ENCODE measurements at places on chromosomes 3 and 15.

GRCh38 chr3:98814817-98815420, 51.8 kb downstream of the ST3GAL6 start:
- DNase-seq = no peak

- no peak for DNase-seq
Measured at GRCh38 chr15:27824841-27825422, 274.2 kb downstream of the OCA2 start.

DNA sequence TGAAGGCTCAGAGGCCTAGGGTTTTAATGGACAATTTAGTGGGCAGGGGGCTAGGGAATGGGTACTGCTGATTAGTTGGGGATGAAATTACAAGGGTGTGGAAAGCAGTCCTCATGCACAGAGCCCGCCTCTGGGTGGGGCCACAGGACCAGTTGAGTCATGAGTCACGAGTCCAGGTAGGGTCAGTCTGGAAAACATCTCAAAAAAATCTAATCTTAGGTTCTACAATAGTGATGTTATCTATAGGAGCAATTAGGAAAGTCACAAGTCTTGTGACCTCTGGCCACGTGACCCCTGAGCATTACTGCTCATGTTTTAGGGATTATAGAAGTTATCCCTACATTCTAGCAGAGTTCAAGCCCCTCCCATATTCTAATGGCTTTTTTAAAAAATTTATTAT, 18.6 kb upstream of the IREB2 start:
- DNase-seq = no peak

DNA sequence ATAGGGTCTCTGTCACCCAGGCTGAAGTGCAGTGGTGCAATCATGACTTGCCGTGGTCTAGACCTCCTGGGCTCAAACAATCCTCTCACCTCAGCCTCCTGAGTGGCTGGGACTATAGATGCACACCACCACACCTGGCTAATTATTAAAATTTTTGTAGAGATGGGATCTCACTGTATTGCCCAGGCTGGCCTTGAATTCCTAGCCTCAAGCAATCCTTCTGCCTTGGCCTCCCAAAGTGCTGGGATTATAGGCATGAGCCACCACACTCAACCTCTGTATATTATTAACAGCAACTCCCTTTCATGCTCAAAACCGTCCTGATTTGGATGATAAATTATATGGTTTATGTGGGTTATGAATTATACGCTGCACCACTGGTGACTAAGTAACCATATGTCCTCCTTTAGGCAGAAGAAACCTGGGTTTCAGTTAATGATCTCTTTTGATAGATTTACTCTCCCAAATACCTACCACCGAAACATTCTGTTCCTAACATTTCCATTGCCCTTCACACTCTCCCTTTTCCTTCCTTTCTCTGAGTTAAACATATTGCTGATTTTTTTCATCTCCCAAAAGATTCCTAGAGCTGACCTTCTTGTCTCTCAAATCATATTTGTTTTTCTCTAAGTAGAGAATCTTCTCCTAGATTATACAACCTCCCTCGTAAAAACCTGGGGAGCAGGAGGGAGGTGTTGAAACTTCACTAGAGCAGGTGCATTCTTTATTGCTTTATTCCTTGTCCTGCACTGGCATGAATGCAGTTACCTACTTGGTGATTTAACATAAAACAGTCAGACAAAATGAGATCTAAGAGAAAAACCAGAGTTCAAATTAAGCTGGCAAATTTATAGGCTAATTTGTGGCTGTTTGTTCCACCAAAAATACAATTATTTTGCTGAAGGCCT, 32.9 kb downstream of the PCYT1A start:
- DNase-seq = no peak

DNA sequence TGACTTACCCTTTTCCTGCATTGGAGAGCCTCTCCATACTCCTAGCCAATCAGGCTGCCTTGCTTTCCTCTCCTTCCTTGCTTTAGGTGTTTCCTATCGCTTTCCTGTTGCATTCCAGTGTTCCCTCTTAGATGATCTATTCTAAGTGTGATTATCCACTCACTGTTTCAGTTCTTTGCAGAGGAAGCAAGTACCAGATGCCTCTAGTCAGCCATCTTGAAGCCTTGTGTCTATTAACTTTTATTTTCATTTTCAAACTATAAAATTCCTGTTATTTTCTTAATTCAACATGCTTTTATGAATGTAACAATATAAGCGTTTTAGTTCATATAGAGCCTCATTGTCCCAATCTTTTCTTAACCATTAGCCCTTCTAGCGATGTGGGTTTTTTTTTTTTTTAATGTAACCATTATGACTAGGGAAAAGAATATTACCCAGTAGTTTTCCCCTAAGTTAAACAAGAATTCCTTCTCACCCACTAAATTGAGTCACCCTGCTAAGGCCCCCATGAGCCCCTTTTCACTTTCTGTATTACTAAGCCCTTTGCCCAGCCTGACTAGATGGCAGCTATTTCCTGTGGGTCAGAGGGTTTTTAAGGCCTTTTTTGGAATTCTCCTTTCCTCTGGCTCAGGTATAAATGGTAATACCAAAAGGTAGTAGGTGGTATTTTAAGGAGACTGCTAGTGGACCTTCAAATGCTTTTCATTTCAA, 229.4 kb upstream of the CTNNB1 start:
- no peak for DNase-seq

DNA sequence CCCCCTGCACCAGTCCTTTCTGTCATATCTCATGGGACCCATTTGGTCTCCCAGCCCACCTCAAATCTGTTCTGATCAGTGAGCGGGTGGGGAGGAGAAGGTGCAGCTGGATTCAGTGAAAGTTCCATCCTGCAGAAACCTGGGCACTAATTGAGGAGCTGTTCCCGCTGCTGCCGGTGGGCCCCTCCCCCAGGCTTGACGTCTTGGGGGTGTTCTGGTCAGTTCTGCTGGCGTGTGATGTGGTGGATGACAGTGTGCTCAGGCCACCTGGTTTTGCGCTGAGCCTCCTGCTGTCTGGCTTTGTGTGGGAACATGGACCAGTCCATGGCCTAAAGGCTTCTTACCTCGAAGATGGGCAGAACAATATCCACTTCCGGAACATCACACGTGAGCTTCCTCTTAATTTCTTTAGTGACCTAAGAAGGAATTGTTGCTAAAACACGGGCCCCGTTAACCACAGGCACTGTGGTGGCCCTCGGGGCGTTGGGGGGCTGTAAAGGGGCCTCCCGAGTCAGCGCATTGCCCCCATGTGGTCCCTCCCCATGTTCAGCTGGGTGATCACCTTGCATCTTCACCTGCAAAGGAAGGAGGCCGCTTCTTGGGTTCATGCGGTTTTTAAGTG, 59.7 kb downstream of the RGMA start:
- no peak for DNase-seq

DNA sequence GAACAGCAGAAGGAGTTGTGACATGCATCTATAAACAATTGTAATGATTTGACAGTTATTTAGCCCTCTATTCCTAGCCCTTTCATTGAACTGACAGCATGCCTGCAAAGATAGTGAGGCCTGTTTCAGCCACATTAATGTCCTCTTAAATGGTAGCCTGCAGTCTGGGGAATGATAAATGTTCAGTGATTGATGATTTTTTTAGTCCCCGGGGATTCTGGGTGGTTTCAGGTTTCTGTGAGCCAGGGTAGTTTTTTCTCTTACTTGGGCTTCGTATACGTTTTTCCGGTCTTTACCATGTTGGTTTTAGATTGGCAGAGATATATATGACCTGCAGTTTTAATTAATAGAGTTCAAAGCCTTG, 172.0 kb downstream of the TCF12 start:
- DNase-seq = peak; percentile 28

DNA sequence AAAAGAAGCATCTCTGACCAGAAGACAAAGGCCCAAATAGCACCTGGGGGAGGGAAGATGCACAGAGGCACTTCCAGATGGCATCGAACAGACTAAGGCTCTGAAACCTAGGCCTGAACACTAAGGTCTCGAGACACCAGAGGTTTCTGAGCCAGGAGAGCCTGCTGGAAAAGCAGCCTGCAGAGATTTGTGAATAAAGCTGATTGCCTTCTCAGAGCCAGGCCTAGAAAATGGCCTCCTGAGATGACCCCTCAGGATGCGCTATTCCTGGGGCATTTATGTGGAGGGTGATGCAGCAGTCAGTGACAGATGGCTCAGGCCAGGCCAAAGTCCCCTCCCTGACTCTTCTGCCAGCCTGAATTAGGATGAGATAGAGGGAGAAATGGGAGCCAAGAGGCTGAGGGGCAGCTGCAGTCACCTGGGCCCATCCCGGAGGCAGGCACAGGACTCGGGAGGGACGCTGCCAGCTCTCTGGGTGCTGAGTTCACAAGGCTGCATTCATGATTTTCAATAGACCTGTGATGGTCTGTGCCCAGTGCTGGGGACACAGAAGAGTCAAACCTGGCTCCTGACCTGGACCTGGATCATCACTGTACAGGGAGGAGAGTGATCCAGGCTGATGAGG, 6.9 kb downstream of the PRSS50 start:
- no peak for DNase-seq

GRCh38 chr15:91022832-91023129, 387 bp upstream of the VPS33B start:
- DNase-seq = no peak

DNA sequence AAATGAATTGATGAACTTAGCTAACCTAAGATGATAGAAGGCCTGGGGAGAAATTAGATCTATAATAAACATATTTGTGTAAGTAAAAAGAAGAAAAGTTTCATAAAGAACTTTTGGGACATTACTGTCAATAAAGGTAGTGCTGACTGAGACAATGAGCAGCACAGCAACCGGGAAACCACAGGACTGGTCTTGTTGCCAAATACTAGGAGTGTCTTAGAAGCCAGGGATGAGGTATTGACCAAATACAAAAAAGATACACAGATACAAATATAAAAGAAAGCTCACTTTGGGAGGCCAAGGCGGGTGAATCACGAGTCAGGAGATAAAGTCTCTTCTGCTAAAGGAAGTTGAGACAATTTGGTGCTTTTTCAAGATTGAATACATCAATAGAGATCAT, 362.4 kb upstream of the ZNF385D start:
- DNase-seq = no peak

- no peak for DNase-seq
Measured at GRCh38 chr3:11254876-11255275, 17.3 kb upstream of the ATG7 start.

DNA sequence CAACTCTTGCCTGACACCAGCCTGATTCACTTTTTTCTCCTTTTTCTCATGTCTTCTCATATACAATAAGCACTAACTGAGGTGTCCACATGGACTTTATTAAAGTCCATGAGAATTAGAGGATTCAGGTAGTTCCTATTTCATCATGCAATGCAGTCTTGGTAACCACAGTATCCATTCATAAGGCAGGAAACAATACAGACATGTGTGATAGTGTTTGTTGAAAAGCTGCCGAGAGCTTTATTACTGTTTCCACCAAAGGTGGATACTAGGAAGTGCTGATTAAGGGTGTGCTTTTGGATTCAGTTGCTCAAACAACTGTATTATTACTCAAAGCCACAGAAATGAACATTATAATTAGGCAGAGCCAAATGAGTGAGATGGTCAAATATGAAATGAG, 5.3 kb downstream of the CASR start:
- no peak for DNase-seq

GRCh38 chr15:41013691-41014414, 60.6 kb downstream of the CHAC1 start:
- DNase-seq = no peak

GRCh38 chr3:17301271-17301670, 416.5 kb downstream of the PLCL2 start:
- DNase-seq = no peak

DNA sequence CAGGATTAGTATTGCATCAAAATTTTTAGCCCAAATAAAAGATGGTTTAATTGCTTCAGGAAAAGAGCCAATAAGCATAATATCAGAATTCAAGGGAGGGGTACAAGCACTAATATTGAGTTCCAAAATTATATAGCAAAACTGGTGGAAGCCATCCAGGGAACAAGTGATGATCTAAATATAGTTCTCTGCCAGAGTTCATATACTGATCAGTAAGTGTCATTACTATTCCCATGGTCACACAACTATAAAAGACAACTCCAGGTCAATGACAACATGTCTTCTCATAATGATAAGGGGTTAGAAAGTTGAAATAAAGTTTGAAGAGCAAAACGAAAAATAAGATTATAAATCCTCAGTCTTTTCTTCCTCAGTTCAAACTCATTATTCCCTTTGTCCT, 57.4 kb downstream of the ZNF280D start:
- no peak for DNase-seq

DNA sequence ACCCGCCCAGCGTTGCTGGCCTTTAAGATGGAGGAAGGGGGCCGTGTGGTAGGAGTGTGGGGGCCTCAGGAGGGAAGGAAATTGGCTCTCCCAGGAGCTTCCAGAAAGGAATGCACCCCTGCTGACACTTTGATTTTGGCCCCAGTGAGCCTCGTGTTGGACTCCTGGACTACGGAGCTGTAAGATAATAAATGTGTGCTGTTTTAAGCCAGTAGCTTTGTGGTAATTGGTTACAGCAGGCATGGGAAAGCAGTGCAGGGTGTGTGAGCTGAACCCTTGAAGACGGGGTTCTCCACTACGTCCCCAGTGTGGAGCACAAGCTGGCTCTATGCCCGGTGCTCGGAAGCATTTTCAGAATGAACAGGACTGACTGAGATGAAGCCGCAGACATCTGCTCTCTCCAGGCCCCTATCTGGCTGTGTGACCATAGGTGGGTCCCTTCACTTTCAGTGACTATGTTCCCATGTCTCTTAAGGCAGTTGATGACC, 22.9 kb upstream of the CGNL1 start:
- no peak for DNase-seq

GRCh38 chr3:129603561-129603942, 2.9 kb downstream of the PLXND1 start:
- no peak for DNase-seq

- no peak for DNase-seq
Measured at GRCh38 chr15:27454281-27455075, 483.5 kb downstream of the GABRG3 start.

DNA sequence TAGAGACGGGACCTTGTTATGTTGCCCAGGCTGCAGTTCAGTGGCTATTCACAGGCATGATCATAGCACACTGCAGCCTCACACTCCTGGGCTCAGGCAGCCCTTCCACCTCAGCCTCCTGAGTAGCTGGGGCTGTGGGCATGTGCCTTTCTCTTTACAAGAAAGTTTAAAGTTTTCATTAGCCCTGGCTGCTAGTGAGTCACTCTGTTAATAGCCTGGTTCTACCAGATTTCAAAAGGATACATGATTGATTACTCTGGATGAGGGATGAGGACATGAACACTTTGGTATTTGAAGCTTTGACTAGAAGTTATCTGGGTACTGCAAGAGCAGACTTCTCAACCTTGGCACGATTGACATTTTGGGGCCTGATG, 95.1 kb downstream of the DHX36 start:
- DNase-seq = no peak

DNA sequence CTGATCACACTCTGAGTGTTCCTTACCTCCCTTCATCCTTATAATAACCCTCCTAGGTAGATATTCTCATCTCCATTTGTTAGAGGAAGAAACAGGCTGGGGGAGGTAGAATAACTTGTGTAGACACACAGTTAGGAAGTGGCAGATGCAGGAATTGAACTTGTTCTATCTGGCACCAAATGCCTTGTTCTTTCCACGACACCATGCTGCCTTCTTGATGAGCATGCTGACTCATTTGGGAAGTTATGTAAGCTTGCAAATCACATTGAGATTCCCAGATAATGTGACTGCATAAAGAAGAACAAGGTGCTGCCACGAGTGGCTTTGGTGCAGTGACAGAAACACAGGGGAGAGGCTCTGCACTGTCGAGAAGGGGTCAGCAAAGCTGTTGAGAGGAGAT, 27.5 kb upstream of the NDUFB4 start:
- DNase-seq = no peak

GRCh38 chr15:81387621-81388435, 13.8 kb upstream of the TMC3 start:
- DNase-seq = no peak
